Spinal cord (tissue), 10 donors: ENCODE measurements at places on chromosomes 1 and 21. TPM values are rescaled to one million over a fixed set of nuclear protein-coding genes. Genes with fewer than 3 reads are reported as not detected.

GRCh38 chr1:225652729-225653462, at the start of gene ENAH:
Gene ENAH (minus strand): TSS chr1:225653123. CDS start chr1:225652690, 433 bp downstream.
- peak within 1 kb of the TSS; percentile 95 for H3K4me3 ChIP-seq
- DNase-seq, result peak; percentile 86
- H3K36me3 ChIP-seq, result no peaks in the 10 kb centered on the region
- H3K4me1 ChIP-seq, result peaks cover 3% of the 10 kb centered on the region
- H3K27me3 ChIP-seq, result no peaks in the 10 kb centered on the region
- peak within 1 kb of the TSS; percentile 91 for H3K27ac ChIP-seq

DNA sequence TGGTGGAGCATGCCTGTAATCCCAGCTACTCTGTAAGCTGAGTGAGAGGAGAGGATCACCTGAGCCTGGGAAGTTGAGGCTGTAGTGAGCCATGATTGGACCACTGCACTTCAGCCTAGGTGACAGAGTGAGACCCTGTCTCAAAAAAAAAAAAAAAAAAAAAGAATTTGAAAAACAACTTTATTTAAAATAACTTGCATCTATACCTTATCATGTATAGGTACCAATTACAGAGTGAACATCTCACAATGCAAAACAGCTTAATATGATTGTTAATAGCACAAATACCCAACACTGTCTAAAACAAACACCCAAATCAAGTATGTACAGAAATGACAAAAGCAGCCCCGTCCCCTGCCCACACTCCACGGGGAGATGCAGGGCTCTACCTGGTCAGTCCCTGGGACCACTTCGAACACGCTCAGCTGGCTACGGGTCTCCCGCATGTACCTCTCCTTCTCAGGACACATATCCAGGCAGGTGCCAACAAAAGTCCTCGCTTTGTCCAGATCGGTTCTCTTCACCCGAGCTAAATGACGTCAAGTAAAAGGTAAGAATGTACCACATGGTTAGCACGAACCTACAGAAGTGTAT, 10.5 kb downstream of the MCM3AP start:
- no peaks in the 10 kb centered on the region for H3K27me3 ChIP-seq
- no peaks in the 10 kb centered on the region for H3K4me1 ChIP-seq
- DNase-seq, result no peak
- H3K4me3 ChIP-seq, result no peak overlapping the region
- H3K36me3 ChIP-seq, result peaks cover 78% of the 10 kb centered on the region

Gene SPRR2G
- polyA plus RNA-seq, result 0.39 TPM

Gene CCDC27
- polyA plus RNA-seq, result 0.11 TPM

Gene PGLYRP3
- not detected for polyA plus RNA-seq

DNA sequence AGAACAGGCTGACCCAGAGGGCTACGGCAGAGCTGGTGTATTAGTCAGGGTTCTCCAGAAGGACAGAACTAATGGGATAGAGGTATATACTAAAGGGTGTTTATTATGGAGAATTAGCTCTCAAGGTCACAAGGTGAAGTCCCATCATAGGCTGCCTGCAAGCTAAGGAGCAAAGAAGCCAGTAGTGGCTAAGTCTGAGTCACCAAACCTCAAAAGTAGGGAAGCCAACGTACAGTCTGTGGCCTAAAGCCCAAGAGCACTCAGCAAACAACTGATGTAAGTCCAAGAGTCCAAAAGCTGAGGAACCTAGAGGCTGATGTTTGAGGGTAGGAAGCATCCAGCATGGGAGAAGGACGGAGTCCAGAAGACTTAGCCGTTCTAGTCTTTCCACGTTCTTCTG, 179.2 kb downstream of the BACH1 start:
- H3K36me3 ChIP-seq, result no peaks in the 10 kb centered on the region
- DNase-seq, result no peak
- no peak overlapping the region for H3K27ac ChIP-seq

GRCh38 chr1:160116283-160117147, 956 bp downstream of the ATP1A2 start:
- peak; percentile 74 for DNase-seq
- H3K27ac ChIP-seq, result peak overlapping the region; percentile 87
- H3K27me3 ChIP-seq, result no peaks in the 10 kb centered on the region
- H3K36me3 ChIP-seq, result peaks cover 9% of the 10 kb centered on the region
- peaks cover 88% of the 10 kb centered on the region for H3K4me1 ChIP-seq
- H3K4me3 ChIP-seq, result peak overlapping the region; percentile 56

- no peaks in the 10 kb centered on the region for H3K4me1 ChIP-seq
- no peaks in the 10 kb centered on the region for H3K36me3 ChIP-seq
- peak; percentile 85 for DNase-seq
- H3K27ac ChIP-seq, result no peak overlapping the region
Measured at GRCh38 chr21:29372063-29372802, 73.5 kb downstream of the BACH1 start.

- peaks cover 21% of the 10 kb centered on the region for H3K36me3 ChIP-seq
- H3K4me3 ChIP-seq, result no peak overlapping the region
- H3K27ac ChIP-seq, result no peak overlapping the region
- no peaks in the 10 kb centered on the region for H3K27me3 ChIP-seq
Measured at GRCh38 chr1:116947092-116947860, 37.6 kb downstream of the PTGFRN start.
